Upper lobe of left lung (tissue), 6 donors: ENCODE measurements at places on chromosomes 2 and 18. TPM values are rescaled to one million over a fixed set of nuclear protein-coding genes. Genes with fewer than 3 reads are reported as not detected.

DNA sequence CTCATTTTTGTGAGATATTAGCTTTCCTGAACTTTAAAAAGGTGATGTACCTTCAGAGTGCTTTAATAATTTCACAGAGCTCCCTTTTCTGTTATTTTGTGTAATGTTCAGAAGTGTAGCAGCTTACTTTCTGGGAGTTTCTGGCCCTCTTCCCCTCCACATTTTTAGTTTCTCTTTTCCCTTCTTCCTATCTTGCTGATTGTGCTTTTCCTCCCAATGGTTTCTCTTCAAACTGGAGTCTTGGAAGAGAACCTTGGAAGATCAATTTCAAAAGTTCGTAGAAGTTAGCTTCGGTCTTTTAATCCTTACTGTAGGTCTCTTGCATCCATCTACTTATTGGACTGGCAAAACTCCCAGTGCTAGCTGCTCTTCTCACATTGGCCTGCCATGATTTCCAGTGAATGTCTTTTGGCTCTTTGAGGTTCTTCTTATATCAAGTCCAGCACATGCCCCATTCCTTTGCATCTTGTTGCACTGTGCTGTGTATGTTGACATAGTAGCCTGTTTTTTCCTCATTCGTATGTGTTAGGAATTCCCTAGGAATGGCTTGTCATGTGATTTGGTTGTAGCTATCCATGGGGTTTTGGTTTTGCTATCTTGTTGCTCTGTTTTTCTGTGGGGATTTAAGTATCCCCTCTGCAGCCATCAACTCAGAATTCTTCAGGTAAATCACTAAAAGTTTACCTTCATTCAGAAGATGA lies 7.8 kb downstream of the CCNT2 start:
- DNase-seq = no peak

DNA sequence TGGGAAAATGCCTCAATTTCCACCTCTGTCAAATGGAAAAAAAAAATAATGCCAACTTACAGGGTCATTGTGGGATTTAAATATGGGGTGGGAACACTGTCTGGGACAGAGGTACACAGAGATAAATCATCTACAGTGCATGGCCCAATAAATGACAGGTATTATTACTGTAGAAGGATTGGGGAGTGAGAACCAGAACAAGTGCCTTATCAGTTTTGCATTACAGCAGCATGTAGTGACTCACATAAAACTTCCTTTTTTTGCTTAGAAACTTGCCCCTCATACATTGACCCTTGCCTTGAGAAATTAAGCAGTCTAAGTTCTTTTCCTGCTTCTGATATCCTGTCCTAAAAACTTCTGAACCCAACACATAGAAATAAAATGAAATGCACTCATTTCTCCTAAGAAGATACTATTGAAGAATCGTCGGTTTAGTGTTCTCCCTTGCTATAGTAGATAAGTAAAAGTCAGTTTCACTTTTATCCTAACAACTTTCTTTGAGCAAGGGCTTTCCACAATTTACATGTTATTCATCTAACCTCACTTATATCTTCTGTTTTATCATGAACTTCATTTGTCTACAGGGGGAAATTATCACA lies 121.0 kb upstream of the HAAO start:
- DNase-seq = no peak

DNA sequence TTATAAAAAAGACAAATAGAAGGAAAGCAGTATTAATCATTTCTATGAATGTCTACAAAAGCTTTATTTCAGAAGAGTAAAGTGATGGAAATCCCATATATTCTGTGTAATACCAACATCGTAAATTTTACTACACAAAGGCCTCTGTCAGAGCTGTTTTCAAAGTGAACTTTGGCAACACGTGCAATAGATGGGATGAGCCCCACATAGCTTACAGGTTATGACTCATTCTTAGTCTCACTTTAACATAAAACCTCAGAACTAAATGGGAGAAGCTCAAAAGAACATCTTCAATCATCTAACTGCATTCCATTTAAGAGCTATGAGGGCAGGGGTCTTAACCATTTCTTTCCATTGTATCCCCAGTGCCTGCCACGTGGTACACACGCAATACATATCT lies 11.5 kb downstream of the VPS4B start:
- no peak for DNase-seq

DNA sequence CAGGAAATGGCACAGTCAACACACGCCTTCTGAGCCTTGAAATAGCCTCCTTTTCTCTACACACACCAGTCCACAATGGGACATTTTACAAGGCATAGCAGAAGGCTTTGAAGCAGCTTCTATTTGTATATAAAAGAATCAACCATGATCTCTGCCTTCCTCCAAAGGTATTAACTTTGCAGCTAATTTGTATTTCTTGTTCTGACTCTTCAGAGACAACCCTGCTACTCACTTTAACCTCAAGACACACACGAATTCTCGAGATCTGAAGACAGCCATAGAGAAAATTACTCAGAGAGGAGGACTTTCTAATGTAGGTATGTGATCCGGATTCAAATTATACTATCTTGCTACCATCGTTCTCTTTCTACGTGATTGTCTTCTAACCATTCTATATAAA lies 104.6 kb downstream of the VIT start:
- DNase-seq = no peak

DNA sequence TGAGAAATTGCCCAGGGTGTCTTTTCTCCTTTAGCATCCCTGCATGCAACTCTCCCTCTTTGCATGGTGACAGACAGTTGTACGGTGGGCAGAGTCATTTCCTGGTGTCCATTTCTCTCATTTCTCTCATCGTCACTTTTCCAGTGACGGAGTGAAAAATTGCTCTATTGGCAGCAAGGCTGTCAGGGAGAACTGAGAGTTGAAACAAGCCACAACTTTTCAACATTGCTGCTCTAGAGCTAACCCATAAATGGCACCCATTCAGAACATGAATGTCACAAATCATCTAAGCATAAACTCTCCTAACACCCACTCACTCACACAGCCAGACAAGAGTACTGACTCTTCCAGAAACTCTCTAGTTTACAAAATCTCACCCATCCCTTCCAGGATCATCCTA lies 55.7 kb downstream of the ZC3H8 start:
- no peak for DNase-seq

DNA sequence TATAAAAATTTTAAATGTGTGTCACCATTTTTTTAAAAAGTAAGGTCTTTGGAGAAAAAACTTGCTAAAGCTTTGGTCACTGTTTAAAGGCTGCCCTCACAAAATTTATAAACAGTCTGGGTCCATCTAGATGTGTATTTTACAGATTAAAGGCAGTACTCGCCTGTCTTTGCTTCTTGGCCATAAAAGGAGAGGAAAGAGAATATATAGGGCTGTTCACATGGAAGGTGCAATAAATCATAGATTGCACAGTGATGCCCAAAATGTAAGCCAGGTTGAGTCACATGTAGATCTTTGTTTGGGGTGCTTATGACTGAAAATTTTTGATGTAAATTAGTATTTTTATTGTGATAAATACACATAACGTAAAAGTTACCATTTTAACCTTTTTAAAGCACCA lies 55.6 kb downstream of the MTCL1 start:
- DNase-seq = no peak

Gene CCDC148
- total RNA-seq = 3.0 TPM

Gene HTR2B
- 1.0 TPM for total RNA-seq

Gene GLI2
- 2.1 TPM for total RNA-seq
